NCI-H748 treated with DMSO at 0.1 percent for 48 hours (cell line): ENCODE measurements at places on chromosomes 16 and 17.

GRCh38 chr16:55577887-55578286, 11.4 kb downstream of the CAPNS2 start:
- no peak for DNase-seq

- DNase-seq, result no peak
These were observed 15.6 kb downstream of the HIGD1B start for GRCh38 chr17:44863061-44863918.

GRCh38 chr16:89616623-89617022, 3.2 kb downstream of the DPEP1 start:
- no peak for DNase-seq

- DNase-seq, result no peak
These were observed 102.2 kb downstream of the ABCA8 start for GRCh38 chr17:68853036-68853435.

DNA sequence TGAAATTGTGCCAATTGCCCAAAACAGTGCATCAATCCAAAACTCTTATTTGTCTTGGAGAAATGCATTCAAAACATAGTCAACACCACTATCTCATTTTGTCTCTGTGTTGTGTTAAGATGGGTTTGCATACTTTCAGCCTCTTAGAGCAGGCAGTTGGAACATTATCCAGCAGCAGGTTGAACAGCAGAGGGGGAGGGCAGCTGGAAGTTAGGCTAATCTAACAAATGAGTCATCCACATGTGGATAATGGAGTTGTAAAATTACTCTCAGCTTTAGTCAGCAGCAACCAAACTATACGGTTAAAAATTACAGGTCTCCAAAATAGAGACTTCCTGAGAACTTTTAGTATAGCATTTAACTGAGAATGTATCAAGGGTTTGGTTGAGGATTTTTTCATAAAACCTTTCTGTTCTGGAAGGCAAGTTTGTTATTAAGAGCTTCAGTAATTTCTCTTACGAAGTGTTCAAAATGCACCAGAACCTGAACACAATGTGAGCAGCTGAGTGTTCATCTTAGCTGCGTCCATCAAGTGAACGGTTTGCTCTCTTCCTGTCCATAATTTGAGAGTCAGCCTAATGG, 46.3 kb downstream of the PRKCA start:
- no peak for DNase-seq

- DNase-seq, result no peak
These were observed 1.8 kb downstream of the MGRN1 start for GRCh38 chr16:4626396-4626795.

- no peak for DNase-seq
These were observed 29.9 kb downstream of the HS3ST2 start for GRCh38 chr16:22843856-22844255.
